ENCODE measurements at places on chromosomes 4 and X.

DNA sequence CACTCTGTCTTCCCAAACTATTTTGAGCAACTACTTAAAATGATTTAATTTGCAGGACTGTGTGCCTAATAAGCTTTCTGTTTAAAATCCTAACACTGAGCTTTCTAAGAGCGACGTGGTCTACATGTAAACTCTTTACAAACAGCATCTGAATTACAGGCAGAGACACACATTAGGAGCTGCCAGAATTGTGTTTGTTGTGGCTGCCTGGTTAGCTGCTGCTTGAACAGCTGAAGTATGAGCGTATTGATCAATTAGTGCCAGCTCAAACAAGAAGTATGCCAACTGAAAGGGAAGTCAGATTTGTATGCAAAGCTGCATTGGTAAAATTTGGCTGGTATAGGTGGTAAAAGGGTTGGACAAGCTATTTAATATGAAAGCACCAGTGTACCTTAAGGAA, 384.4 kb downstream of the PCDH7 start:
- DNase-seq = no peak

DNA sequence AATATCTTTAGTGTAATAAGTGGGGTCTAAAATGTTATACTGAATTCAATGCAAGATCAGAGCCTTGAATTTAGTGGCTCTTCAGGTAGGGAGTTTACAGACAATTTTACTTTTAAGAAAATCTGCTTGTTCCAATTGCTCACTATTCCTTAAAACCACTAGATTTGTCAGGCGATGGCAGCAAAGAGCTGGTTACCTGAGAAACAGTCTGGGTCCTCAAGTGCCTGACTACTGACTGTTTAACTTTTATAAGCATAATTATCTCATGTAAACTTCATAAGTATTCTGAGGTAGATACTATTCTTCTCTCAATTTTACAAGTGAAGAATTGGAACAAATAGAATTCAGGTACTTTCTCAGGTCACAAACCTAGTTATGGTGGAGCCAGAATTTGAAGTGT, 84.3 kb downstream of the RRAGB start:
- DNase-seq = no peak

- no peak for DNase-seq
Observed at GRCh38 chr4:75544870-75545269, 11.0 kb upstream of the ODAPH start.

- DNase-seq = peak; percentile 73
Observed at GRCh38 chr4:181528570-181529184, 714.5 kb upstream of the TENM3 start.

DNA sequence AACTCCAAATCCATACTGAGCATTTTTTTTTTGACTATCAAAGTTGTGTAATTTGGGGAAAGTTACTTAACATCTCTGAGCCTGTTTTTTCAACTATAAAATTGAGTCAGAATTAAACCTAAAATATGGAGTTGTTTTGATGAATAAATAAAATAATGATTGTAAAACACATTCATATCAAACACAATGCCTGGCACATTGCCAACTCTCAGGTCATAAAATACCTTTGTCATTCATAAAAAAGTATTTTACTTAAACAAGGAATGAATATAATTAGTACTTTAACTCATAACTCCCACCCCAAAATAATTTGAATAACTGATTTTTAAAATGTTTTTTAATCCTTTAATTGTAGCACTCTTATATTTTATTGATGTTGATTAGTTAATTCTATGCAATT, 3.8 kb upstream of the GPR174 start:
- DNase-seq = no peak

DNA sequence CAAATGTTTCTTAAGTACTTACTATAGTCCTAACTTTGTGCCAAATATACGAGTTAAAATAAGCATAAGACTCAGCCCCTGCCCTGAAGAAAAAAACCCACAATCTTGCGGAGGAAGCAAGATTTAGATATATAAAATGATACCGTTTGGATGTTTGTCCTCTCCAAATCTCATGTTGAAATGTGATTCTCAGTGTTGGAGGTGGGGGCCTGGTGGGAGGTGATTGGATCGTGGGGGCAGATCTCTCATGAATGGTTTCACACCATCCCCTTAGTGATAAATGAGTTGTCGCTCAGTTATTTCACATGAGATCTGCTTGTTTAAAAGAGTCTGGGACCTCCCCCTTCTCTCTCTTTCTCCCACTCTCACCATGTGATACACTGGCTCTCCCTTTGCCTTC, 28.7 kb downstream of the EFHC2 start:
- DNase-seq = no peak

DNA sequence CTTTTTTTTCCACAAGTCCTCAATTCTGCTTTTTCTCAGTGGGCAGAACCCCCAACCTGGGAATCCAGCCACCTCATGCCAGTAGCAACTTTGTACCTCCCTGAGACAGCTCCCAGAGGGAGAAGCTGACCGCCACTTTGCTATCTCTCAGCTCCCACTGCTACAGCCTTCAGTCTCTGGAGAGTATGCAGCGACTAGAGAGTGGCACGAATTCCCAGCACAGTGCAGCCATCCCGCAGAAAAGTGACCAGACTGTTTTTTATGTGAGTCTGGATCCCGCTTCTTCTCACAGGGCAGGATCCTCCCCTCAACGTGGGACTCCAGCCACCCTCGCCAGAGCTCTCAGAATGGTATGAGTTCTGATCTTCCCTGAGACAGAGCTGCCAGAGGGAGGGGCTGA, 1234.6 kb downstream of the FAM133A start:
- DNase-seq = no peak

- no peak for DNase-seq
Observed at GRCh38 chr4:115923152-115923551, 809.7 kb upstream of the NDST4 start.

DNA sequence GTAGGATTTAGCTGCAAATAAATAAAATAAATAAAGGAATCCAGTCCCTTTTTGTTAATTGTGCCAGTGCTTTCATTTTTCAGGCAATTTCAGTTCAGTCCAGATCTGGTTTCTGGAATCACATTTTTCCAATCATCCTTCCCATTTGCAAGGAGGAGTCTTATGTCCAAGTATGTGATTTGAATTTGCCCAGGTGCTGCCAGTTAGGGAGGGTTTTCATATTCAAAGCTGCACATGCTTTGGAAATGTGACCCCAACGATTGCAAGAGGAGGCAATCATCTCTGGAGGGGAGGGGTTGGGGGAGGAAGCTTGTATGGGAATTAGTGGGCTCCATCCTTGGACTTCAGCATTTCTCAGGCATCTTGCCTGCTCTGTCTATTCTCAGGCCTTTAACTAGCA, 4.4 kb downstream of the PLAC1 start:
- no peak for DNase-seq

GRCh38 chr4:14259936-14260335, 632.4 kb upstream of the BOD1L1 start:
- DNase-seq = peak; percentile 16

DNA sequence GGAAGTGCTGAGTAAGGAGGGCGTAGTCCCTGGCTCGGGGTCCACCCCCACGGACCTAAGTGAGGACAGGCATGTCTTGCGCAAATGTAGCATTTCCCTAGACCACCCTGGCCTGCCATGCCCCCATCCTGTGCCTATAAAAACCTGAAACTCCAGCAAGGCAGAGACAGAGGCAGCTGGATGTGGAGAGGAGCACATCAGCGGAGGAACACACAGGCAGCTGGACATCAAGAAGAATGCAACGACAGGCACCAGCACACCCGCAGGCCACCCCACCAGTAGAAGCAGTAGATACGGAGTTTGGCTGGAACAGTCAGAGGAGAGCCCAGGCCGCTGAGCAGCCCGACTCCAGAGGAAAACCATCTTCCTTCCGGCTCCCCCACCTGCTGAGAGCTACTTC, 345.9 kb downstream of the FSTL5 start:
- DNase-seq = no peak

DNA sequence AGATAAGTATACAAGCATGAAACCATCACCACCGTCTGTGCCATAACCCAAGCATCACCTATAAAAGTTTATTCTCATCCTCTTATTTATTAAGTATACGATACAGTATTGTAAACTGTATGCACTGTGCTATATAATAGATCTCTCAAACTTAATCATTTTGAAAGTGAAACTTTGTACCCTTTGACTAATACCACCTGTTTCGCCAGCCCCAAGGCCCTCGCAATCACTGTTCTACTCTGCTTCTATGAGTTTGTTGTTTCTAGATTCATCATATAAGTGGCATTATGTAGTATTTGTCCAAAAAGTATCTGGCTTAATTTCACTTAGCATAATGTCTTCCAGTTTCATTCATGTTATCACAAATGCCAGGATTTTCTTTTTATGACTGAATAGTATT, 72.1 kb upstream of the DOCK11 start:
- no peak for DNase-seq

GRCh38 chrX:78075787-78076389, 28.2 kb upstream of the PGK1 start:
- DNase-seq = no peak

DNA sequence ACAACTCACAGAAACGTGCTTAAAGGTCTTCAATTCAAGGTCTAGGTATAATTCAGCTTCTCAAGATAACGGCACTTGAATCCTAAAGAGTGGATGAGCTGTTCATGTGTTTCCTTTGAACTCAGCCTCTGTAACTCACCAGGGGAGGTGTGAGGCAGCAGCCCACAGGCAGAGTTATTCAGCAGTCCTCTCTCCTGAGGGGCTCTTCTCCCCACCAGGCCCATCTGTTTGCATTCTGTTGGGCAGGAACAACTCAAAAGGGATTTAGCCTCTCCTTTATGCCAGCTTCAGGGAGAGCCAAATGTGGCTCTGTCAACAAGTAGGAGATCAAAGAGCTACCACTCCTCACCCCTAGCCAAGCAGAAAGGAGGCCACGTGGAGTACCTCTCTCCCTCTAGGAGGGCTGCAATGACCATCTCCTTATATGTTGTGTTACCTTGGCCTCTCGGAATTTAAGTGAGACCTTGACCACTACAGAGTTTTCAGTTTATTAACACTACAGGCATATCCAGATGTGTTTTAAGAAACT, 151.2 kb downstream of the SPATA18 start:
- DNase-seq = no peak
